GM12865 (cell line): ENCODE measurements at places on chromosomes 16 and 17.

GRCh38 chr16:89917773-89918452, 749 bp upstream of the MC1R start:
- peak; percentile 94 for DNase-seq

- no peak for DNase-seq
Measured at GRCh38 chr16:64312980-64313379, 808.9 kb downstream of the CDH11 start.

DNA sequence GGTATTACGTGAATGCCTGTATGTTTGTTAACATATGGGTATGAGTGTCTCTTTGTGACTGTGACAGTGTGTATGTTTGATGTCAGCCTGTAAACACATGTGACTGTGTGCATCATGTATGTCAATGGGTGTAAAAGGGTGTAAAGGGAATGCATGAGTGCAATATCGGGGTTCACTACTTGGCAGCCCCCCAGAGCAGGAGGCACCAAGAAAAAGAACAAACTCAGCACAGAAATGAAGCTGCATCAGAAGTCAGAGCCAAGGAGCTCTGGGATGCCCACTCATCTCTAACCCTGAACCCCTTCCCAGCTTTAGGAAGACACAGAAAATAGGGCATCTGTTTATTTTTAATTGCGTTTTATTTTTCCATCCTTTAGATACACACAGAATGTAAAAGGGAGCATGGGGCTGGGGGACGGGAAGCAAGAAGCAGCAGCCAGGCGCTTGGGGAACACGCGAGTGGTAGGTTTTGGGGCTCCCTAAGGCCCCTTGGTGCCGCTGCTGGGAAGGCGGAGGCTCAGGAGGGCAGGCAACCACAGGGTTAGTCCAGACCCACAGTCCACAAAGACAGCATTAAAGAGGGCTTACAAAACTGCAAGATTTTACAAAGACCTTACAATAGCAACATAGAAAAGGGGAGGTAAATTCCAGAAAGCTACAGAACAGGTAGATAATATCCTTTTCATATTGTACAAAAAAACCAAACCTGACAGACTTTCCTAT, 2.3 kb upstream of the HOXB6 start:
- no peak for DNase-seq

- no peak for DNase-seq
Measured at GRCh38 chr16:56263711-56264608, 72.7 kb downstream of the GNAO1 start.

GRCh38 chr17:43917016-43917347, 9.6 kb upstream of the MPP2 start:
- DNase-seq: peak; percentile 22
